ENCODE measurements at places on chromosomes 7 and 10. TPM values are rescaled to one million over a fixed set of nuclear protein-coding genes. Genes with fewer than 3 reads are reported as not detected.

CCDC172 gene
- not detected for total RNA-seq

DCLRE1A gene
- 19.4 TPM for total RNA-seq

LOXL4 gene
- 1.7 TPM for total RNA-seq

FAM237B gene
- not detected for total RNA-seq

GLCCI1 gene
- 26.2 TPM for total RNA-seq

VWA2 gene
- not detected for total RNA-seq

- no peak overlapping the region for H3K27ac ChIP-seq
- H3K36me3 ChIP-seq: peaks cover 6% of the 10 kb centered on the region
- no peaks in the 10 kb centered on the region for H3K27me3 ChIP-seq
- H3K4me1 ChIP-seq: peaks cover 10% of the 10 kb centered on the region
- no peak overlapping the region for H3K4me3 ChIP-seq
- DNase-seq: no peak
Observed at GRCh38 chr7:26815426-26815825, 49.0 kb downstream of the SKAP2 start.

GRCh38 chr10:99742254-99742653 lies 10.2 kb downstream of the CUTC start:
- H3K27ac ChIP-seq: no peak overlapping the region
- no peak overlapping the region for H3K4me3 ChIP-seq
- H3K27me3 ChIP-seq: no peaks in the 10 kb centered on the region
- H3K4me1 ChIP-seq: no peaks in the 10 kb centered on the region
- H3K36me3 ChIP-seq: peaks cover 46% of the 10 kb centered on the region

DNA sequence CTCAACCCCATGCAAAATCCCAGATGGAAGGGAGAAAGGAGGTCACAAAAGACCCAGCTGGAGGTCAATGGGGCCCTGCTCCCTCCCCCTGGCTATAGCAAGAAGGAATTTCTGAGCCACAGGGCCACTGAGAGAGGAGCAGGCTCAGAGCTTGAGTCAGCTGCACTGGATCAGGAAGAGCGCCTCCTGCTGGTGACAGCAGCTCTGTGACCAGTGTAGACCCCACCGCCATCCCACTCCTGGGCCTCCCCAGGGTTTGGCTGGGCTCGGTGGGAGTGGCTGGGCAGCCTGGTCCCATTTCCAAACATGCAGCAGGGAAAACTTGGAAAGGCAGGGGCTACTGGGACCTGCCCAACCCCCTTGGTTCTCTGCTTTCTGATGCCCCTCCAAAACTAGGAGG lies 31.5 kb upstream of the PRLHR start:
- peaks cover 6% of the 10 kb centered on the region for H3K4me1 ChIP-seq
- H3K4me3 ChIP-seq: no peak overlapping the region
- peaks cover 61% of the 10 kb centered on the region for H3K27me3 ChIP-seq
- no peak overlapping the region for H3K27ac ChIP-seq
- DNase-seq: no peak

DNA sequence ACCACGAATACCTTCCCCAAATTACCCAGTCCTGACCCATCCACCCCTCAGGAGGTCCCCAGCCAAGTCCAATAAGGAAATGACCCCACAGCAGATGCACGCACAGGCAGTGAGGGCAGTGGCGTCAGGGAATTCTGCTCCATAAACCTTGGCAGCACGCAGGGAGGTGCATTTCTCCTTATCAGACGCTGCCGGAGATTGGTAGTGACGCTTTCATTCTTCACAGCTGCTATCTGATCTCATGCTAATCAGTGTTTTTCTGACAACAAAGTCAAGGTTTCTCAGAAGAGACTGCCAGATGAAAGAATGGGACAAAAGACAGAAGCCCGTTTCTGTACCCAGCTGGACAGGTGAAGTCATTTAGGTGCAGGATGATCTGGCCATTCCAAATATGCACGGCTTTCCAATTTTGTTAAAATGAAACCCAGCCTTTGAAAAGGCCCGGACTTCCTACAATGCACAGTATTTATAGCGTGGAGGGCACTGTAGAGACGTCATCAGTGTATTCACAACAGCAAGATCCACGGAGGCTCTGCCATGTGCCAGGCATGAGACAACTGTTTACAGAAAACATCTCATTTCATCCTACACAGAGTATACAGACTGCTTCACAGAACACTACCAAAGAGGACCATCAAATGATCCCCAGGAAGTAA lies 35.3 kb downstream of the DIP2C start:
- no peak overlapping the region for H3K27ac ChIP-seq
- H3K4me3 ChIP-seq: no peak overlapping the region
- no peaks in the 10 kb centered on the region for H3K27me3 ChIP-seq
- H3K36me3 ChIP-seq: no peaks in the 10 kb centered on the region
- no peak for DNase-seq

GRCh38 chr7:78379148-78379547 lies 580.6 kb downstream of the PHTF2 start:
- DNase-seq: no peak
- H3K36me3 ChIP-seq: no peaks in the 10 kb centered on the region
- H3K27ac ChIP-seq: no peak overlapping the region

GRCh38 chr10:111999205-111999914 lies 184.2 kb downstream of the GPAM start:
- peaks cover 17% of the 10 kb centered on the region for H3K4me1 ChIP-seq
- H3K27me3 ChIP-seq: no peaks in the 10 kb centered on the region
- no peaks in the 10 kb centered on the region for H3K36me3 ChIP-seq
- H3K27ac ChIP-seq: no peak overlapping the region
- H3K4me3 ChIP-seq: no peak overlapping the region

- H3K4me1 ChIP-seq: peaks cover 4% of the 10 kb centered on the region
- no peaks in the 10 kb centered on the region for H3K27me3 ChIP-seq
- no peak overlapping the region for H3K27ac ChIP-seq
- DNase-seq: no peak
- H3K36me3 ChIP-seq: peaks cover 4% of the 10 kb centered on the region
Observed at GRCh38 chr10:13790196-13790595, 203.4 kb downstream of the PRPF18 start.

GRCh38 chr10:88101666-88102065 lies 238.2 kb downstream of the PTEN start:
- H3K27me3 ChIP-seq: no peaks in the 10 kb centered on the region
- no peak overlapping the region for H3K4me3 ChIP-seq
- no peaks in the 10 kb centered on the region for H3K4me1 ChIP-seq
- H3K27ac ChIP-seq: no peak overlapping the region
- DNase-seq: no peak
- H3K36me3 ChIP-seq: peaks cover 3% of the 10 kb centered on the region

DNA sequence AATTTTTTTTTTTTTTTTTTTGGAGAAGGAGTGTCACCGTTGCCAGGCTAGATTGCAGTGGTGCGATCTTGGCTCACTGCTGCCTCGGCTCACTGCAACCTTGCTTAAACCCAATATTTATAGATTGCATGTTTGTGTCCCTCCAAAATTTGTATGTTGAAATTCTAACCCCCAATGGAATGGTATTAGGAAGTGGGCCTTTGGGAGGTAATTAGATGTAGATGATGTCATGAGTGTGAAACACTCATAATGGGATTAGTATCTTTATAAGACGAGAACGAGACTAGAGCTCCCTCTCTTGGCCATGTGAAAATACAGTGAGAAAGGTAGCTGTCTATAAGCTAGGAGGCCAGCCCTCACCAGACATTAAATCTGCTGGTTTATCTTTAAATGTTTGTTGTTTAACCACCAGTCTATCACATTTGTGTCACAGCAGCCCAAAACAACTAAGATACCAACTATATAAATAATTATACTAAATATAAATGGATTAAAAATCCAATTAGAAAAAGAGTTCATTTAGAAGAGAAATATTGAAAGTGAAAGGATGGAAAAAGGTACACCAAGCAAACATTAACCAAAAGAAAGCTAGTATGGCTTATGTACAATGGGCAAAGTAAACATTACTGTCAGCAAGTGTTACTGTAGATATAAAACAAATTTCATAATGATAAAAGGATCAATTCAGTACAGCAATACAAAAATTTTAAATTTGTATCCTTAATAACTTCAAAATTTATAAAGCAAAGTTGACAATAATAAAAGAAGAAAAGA lies 9.3 kb downstream of the TCAF1 start:
- H3K4me3 ChIP-seq: peak overlapping the region; percentile 15
- H3K4me1 ChIP-seq: peaks cover 10% of the 10 kb centered on the region
- DNase-seq: no peak
- H3K36me3 ChIP-seq: peaks cover 48% of the 10 kb centered on the region

- H3K27me3 ChIP-seq: no peaks in the 10 kb centered on the region
- H3K4me1 ChIP-seq: no peaks in the 10 kb centered on the region
- DNase-seq: no peak
- H3K4me3 ChIP-seq: no peak overlapping the region
- H3K27ac ChIP-seq: no peak overlapping the region
Observed at GRCh38 chr10:62130948-62131347, 137.7 kb downstream of the RTKN2 start.

DNA sequence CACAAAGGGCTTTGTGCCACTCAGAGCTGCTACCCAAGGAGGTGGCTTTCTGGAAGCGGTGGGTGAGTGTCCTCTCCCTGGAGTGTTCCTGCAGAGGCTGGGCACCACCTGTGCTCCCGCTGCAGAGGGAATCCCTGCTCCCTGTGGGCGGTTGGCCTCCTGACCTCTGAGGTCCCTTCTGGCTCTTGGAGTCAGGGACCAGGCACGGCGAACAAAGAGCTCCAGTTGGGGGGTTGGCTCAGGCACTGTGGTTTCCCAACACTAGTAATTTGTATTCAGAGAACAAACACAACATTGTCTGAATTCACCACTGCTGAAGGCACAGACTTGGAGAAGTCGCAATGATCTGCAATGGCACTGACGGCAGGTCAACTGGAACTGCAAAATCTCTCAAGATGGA lies 328.9 kb downstream of the PRPF18 start:
- H3K36me3 ChIP-seq: peaks cover 3% of the 10 kb centered on the region
- peak overlapping the region; percentile 1 for H3K4me3 ChIP-seq

GRCh38 chr7:156944876-156945275 lies 4.6 kb upstream of the NOM1 start:
- no peak overlapping the region for H3K27ac ChIP-seq
- peaks cover 7% of the 10 kb centered on the region for H3K36me3 ChIP-seq
- DNase-seq: no peak
- peaks cover 28% of the 10 kb centered on the region for H3K27me3 ChIP-seq
- no peak overlapping the region for H3K4me3 ChIP-seq

DNA sequence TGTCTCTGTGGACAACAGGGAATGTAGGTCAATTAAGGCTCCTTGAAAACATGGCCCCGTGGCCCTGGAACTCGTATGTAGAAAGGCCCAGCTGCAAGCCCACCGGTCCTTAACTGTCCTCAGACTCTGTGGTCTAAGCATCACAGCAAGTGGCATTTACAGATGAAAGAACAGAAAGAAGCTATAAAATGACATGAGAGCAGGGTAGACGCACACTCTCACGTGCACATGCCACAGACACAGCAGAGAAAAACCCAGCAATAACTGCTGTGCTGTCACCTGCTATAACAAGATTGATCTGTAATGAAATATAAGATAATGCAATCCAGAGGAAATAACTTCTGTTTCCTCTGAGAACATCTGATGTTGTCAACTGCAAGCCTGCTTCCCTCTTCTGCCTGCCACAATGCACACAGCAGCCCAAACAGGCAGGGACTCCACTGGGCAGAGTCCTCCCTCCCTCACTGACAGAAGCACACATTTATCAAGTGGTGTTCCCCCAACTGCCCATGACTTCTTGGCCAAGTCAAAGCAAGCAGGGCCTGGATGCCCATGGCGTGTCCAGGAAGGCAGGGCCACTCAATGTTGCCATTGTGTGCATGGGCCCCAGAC lies 63.9 kb downstream of the GFRA1 start:
- H3K27ac ChIP-seq: peak overlapping the region; percentile 38
- peaks cover 54% of the 10 kb centered on the region for H3K4me1 ChIP-seq
- no peaks in the 10 kb centered on the region for H3K27me3 ChIP-seq
- no peaks in the 10 kb centered on the region for H3K36me3 ChIP-seq
- H3K4me3 ChIP-seq: no peak overlapping the region

DNA sequence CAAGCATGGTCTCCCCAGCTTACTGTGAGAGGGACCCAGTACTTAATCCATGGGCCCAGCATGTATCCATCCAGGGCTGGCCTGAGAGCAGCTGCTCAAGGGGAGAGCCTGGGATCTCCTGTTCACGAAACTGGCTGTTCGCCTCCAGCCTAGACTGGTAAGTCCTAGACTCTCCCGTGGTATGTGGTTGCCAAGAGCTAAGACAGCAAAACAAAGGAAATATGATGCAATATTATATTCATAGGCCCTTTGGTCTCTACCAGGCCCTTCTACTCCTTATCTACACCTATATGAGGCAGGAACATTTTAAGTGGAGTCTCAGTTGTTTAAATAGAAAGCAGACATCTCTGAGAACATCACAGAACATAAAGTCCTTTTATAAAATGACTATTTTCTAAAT lies 28.9 kb upstream of the STK17A start:
- H3K36me3 ChIP-seq: no peaks in the 10 kb centered on the region
- H3K27me3 ChIP-seq: no peaks in the 10 kb centered on the region
- H3K4me1 ChIP-seq: no peaks in the 10 kb centered on the region
- DNase-seq: no peak
- no peak overlapping the region for H3K4me3 ChIP-seq

DNA sequence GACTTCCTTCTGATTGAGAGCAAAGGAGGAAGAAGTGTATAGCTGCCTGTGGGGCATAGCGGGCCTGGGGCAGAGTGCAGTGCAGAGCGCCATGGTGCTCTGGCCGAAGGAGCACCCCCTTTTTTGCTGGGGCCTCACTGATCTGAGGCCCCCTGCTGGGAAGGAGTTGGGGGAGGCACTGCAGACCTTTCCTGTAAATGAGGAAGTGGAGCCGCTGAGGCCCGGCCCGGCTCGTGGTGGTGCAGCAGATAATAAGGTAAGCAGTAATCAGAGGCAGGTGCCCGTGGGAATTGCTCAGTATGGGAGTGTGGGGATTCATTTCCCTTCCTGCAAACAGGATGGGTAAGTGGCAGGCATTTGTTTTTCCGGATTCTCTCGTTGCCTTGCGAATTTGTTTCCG lies 373.7 kb upstream of the MKI67 start:
- H3K36me3 ChIP-seq: no peaks in the 10 kb centered on the region
- H3K27ac ChIP-seq: no peak overlapping the region
- H3K4me1 ChIP-seq: peaks cover under 1% of the 10 kb centered on the region
- no peak overlapping the region for H3K4me3 ChIP-seq

- peaks cover 23% of the 10 kb centered on the region for H3K36me3 ChIP-seq
- H3K4me1 ChIP-seq: peaks cover 11% of the 10 kb centered on the region
- DNase-seq: no peak
- no peak overlapping the region for H3K4me3 ChIP-seq
- H3K27me3 ChIP-seq: no peaks in the 10 kb centered on the region
Observed at GRCh38 chr10:13773043-13773442, 186.3 kb downstream of the PRPF18 start.
